ENCODE measurements at places on chromosomes 16 and 17. TPM values are rescaled to one million over a fixed set of nuclear protein-coding genes. Genes with fewer than 3 reads are reported as not detected.

DNA sequence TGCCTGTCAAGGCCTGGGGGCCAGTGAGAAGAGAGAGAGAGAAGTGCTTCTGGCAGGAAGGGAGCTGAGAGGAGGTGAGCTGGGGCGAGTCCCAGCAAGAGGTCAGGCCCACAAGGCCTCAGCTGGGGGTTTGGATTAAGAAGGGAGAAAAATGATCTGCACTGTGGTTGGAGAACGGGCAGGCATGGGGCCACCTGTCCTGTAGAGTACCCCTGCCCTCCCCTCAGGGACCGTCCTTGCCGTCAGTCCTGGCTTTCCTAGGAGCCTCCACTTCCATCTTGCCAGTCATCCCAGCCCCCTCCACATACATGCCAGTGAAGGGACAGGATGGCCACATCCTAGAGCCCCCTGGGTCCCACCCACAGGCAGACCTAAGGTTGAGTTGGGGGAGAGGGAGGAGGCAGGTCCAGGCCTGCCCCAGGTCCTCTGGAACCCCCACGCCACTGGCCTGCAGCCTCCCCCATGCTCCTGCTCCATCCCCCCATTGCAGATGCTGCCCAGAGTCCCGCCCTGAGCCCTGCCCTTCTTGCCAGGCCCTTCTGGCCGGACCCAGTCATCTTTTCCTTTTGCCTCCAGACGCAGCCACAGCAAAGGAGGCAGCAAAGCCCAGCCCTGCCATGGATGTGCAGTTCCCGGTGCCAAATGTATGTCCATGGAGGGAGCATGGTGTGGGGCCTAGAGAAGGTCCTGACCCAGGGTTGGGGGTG, 18.9 kb downstream of the KATNB1 start:
- peak; percentile 25 for DNase-seq

DNA sequence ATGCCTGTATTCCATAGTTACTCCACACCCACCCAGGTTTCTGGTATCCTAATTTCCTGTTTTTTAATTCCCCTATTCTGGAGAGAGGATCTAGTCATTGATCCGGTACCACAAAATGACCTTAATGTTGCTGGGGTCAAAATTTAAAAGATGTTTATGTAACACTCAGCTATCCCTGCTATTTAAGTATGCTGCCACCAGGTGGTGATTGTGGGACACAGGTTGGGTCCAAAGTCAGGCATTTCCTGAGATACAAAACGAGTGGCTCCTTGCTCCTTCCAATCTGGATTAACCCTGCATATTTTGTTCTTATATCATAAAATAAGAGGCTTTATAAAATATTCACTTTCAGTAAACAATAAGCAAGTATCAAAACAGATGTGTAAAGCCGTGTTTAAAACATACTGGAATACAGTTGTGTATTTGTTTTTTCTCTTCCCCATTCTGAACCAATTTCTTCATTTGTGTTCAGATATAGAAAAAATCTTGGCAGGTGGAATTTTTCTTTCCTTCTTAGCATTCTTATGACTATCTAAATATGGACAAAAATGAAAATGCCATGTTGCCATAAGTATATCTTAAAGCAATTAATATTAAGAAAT, 16.3 kb downstream of the HS3ST4 start:
- no peak for DNase-seq

- DNase-seq, result no peak
Measured at GRCh38 chr17:17579691-17580090, 11.8 kb downstream of the PEMT start.

GRCh38 chr16:19840524-19841110, 44.0 kb downstream of the GPRC5B start:
- DNase-seq, result no peak

- no peak for DNase-seq
Measured at GRCh38 chr17:8622191-8622590, 8.3 kb downstream of the MYH10 start.

- no peak for DNase-seq
Measured at GRCh38 chr17:40268141-40268712, 19.5 kb upstream of the CDC6 start.

DNA sequence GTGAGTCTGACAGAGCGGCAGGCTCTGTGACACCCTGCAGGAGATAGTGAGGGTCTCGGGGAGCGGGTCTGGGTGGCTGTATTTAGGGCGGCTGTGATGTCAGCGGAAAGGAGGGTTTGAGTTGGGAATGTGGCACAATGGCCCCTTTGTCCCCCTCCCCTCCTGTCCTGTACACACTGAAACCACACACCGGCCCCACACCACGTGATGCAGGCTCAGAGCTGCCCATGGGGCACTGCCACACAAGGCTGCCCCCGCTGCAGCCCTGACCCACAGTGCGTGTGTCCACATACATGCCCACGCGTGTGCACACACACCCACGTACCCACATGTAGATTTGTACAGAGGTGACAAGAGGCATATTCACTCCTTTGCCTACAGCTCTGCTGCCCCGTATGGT, 15.3 kb downstream of the SGCA start:
- no peak for DNase-seq

DNA sequence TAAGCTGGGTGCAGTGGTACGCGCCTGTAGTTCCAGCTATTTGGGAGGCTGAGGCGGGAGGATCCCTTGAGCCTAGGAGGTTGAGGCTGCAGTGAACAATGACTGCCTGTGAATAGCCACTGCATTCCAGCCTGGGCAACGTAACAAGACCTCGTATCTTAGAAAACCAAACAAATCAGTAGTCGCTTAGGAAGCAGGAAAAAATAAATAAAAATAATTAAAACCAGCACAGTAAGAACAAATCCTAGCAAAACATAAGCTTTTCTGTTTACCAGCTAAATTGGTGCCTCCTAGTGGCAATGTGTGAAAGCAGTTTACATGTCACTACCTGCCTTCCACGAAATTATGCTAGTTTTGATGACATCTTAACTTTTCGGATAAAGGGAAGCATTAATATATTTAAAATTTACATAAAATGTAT, 1.3 kb downstream of the ARMC5 start:
- DNase-seq, result peak; percentile 36

GRCh38 chr17:61383689-61384201, 15.9 kb upstream of the TBX2 start:
- DNase-seq, result no peak

GRCh38 chr17:63950940-63951907, 19.1 kb upstream of the CD79B start:
- DNase-seq, result peak; percentile 26

DNA sequence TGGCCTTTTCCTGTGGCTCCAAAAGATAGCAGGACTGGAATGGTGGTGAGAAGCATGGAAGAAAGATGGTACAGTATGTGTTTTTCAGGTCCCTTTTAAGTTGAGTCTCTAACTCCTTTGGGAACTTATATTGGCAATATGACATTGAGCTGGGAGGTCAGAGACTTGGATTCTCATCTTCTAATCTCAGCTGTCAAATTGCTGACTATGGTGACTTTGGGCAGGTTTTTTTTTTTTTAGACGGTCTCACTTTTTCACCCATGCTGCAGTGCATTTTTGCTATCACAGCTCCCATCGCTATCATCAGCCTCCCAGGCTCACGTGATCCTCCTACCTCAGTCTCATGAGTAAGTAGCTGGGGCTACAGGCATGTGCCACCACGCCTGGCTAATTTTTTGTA, 15.1 kb upstream of the CDK5R1 start:
- DNase-seq, result no peak

GRCh38 chr16:85882181-85882810, 16.7 kb upstream of the IRF8 start:
- DNase-seq, result no peak

GRCh38 chr16:49566432-49566831, 192.8 kb downstream of the C16orf78 start:
- no peak for DNase-seq

DNA sequence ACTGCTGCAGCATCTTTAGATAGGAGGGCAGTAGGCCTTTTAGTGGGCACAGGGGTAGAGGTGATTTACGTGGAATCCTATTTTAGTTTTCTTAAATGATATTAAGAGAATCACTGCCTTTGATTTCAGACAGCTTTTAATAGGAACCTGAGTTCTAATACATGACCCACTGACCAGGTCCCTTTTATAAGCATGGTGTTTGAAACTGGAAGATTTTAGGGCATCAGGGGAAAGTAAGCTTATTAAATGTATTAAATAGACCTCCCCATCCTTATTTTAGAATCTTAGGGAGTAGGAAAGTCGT, 2.0 kb downstream of the MSL1 start:
- no peak for DNase-seq

DNA sequence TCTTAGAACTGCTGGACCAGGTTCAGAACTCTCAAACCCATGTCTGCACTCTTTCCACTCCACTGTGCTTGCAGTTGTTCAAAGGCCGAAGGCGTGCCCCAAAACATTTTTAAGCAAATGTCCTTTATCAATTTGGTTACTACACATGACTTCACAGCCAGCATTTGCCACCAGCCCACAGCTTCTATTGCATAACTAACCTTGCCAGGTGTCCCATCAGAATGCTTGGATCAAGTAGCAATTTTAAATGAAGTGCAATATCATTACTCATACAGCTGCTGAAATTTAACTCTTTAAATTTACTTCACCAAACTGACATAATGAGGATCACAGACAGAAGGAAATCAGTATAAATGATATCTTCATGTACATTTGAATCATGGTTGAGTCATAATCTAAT, 29.8 kb upstream of the HS3ST3A1 start:
- no peak for DNase-seq

GRCh38 chr17:9859781-9860180, 34.1 kb downstream of the GLP2R start:
- no peak for DNase-seq

DNA sequence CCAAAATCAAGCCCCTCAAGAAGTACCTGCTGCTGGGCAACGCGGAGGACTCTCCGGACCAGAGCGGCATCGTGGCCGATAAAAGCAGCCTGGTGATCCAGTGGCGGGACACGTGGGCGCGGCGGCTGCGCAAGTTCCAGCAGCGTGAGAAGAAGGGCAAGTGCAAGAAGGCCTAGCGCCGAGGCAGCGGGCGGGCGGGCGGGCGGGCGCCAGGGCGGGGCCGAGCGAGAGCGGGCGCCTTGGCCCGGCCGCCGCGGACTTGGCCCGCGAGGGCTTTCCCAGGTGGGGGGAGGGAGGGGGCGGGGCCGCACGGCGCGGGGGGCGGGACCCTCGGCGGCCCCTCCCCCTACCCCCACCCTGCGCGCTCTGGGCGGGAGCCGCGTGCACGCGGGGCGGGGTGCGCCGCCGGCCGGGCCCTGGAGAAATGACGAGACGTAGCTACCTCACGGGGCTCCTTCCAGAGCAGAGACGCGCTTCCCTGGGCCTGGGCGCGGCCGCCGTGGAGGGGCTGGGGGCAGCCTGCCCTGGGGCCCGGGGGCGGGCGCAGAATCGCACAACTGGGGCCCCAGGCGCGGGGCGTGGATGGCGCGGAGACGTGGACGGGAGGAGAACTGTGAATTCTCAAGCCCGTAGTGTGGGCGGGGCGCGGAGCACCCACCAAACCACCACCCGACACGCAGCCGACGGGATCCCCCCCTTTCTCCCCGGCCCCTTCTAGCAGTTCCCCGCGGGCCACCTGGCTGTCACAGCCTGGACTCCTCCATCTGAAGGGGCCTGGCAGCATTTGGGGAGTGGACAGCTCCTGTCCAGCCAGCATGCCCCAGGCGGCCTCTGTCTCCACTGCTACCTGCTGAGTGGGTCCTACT, 218.7 kb downstream of the NTN1 start:
- DNase-seq, result peak; percentile 74

GRCh38 chr17:42347198-42347597, 41.0 kb downstream of the STAT3 start:
- no peak for DNase-seq

- DNase-seq, result no peak
Measured at GRCh38 chr16:48963901-48964615, 317.6 kb downstream of the CBLN1 start.

DNA sequence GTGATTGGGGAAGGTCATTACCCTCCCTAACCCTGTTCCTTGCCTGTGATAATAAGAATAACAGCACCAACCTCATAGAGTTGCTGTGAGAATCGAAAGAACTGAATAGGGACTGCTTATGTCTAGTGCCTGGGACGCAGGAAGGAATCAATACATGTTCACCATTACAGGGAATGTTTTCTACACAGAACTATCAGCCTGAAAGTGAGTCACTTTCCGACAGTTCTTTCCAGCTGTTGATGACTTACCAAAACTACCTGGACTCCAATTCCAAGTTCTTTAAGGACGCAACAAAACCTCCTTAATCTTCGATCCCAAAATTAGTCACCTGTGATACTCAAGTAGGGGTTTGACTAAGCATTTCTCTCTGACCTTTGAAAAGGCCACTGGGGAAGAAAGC, 29.4 kb downstream of the ZNF423 start:
- DNase-seq, result no peak

GRCh38 chr17:7523033-7523432, 25.8 kb upstream of the TNFSF12 start:
- peak; percentile 60 for DNase-seq

DNA sequence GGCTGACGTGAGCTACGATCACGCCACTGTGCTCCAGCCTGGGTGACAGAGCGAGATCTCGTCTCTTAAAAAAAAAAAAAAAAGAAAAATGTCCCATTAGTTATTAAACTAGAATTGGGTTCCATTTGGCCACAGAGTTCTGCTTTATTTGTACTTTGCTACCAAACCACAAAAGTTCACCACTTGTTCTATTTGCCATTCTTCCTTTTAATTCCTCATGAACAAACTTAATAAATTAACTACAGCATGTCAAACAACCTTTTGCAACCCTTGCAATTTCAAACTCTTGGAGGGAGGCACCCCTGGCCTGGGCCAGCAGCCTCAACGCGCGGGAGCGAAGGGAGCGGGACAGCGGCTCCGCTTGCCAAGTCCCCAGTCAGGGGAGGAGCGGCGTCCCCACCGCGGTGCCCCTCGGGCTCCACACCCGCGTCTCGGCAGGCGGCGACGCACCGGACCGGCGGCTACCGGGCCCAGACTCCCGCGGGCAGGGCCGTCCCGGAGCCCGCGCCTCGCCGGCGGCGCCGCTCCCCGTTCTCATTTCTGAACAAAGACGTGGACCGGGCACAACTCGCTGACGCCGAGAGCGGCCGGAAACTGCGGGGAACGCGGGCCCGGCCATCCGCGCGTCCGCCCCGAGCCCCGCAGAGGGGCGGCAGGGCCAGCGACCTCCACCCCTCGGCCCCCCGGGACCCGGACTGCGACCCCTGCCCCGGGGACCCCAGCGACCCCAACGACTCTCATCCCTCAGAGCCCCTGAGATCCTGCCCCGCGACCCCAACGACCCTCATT, 775 bp downstream of the CYTH1 start:
- peak; percentile 74 for DNase-seq

NLRC3 gene
- 111 TPM for total RNA-seq

ACSM2A gene
- total RNA-seq, result not detected

KRTAP2-2 gene
- not detected for total RNA-seq

C16orf92 gene
- not detected for total RNA-seq

KIF19 gene
- 1.5 TPM for total RNA-seq

CLEC10A gene
- total RNA-seq, result 1.4 TPM

CD300C gene
- not detected for total RNA-seq

MAFG gene
- 16.0 TPM for total RNA-seq

CDR2L gene
- 0.20 TPM for total RNA-seq

MFAP4 gene
- not detected for total RNA-seq

VAT1L gene
- not detected for total RNA-seq

FOXL1 gene
- total RNA-seq, result not detected

OTOP2 gene
- not detected for total RNA-seq

NHERF2 gene
- 2.1 TPM for total RNA-seq

TMEM204 gene
- 125 TPM for total RNA-seq

HEATR9 gene
- total RNA-seq, result 2.6 TPM

MYOCD gene
- not detected for total RNA-seq

DHRS7C gene
- not detected for total RNA-seq

Data from CD4-positive, alpha-beta memory T cell (primary cell).